ENCODE measurements at places on chromosomes 1 and 21.

- no peak for DNase-seq
These were observed 484.3 kb downstream of the LMO4 start for GRCh38 chr1:87812871-87813577.

GRCh38 chr1:95668165-95668564, 434.2 kb downstream of the RWDD3 start:
- no peak for DNase-seq

DNA sequence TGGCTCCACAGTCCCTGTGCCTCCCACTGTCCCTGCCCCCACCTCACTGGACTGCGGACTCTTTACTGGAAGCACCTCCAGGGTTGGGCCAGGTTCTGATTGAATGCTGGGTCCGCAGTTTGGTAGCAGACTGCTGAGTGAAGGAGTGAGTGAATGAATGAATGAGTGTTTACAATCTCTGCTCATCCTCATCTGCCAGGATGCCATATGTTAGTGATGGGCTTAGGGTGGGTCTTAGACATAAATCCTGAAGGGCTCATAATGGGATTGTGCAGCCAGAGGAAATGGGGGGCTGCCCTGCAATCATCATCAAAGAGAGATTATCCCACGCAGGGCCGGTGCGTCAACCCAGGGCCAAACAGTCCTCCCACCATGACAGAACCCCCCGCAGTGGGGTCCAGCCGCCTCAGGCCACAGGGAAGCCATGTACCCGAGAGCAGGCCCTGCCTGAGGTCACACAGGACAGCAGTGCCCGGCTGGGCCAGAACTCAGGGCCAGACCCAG, 26.1 kb downstream of the SLC1A7 start:
- DNase-seq, result no peak

DNA sequence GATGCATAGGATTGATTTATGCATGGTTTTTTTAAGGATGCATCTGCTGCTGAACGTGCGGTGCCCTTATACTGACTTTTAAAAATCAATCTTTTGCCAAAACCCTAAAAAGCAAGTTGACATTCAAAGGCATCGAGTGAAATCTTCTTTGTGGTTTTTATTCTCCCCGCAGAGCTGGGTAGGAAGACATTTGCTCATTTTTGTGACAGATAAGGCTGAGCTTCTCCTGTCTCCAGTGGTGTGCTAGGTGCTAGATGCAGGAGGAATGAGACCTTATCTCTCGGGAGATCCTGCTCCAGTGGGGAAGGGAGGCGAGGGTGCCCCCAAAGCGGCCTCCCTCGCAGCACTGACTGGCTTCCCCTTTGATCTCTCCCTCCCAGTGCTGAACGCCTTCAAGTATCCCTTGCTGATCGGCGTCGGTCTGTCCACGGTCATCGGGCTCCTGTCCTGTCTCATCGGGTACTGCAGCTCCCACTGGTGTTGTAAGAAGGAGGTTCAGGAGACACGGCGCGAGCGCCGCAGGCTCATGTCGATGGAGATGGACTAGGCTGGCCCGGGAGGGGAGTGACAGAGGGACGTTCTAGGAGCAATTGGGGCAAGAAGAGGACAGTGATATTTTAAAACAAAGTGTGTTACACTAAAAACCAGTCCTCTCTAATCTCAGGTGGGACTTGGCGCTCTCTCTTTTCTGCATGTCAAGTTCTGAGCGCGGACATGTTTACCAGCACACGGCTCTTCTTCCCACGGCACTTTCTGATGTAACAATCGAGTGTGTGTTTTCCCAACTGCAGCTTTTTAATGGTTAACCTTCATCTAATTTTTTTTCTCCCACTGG, 14.9 kb upstream of the CD101 start:
- DNase-seq, result no peak

GRCh38 chr1:68232289-68233148, at the start of gene WLS:
Gene WLS, minus strand, starts transcription at chr1:68232523. Its CDS starts 224 bp downstream, at chr1:68232299.
- DNase-seq, result no peak

GRCh38 chr1:11697188-11697892, 5.8 kb downstream of the DRAXIN start:
- no peak for DNase-seq

GRCh38 chr1:172944931-172945330, 105.8 kb downstream of the TNFSF18 start:
- no peak for DNase-seq

- no peak for DNase-seq
These were observed 17.5 kb upstream of the SPSB1 start for GRCh38 chr1:9275161-9275560.
